ENCODE measurements at places on chromosomes 5 and 9. TPM values are rescaled to one million over a fixed set of nuclear protein-coding genes. Genes with fewer than 3 reads are reported as not detected.

KCNN2 gene
- total RNA-seq: 1.6 TPM

INSL6 gene
- total RNA-seq: not detected

NTNG2 gene
- total RNA-seq: not detected

PRLR gene
- total RNA-seq: not detected

PCDHGA8 gene
- total RNA-seq: 0.15 TPM

Data from mammary microvascular endothelial cell (primary cell).